ENCODE measurements at places on chromosomes 3 and 15. TPM values are rescaled to one million over a fixed set of nuclear protein-coding genes. Genes with fewer than 3 reads are reported as not detected.

- ATAC-seq = no peak
These were observed 172.8 kb downstream of the PLCH1 start for GRCh38 chr3:155572085-155572484.

DNA sequence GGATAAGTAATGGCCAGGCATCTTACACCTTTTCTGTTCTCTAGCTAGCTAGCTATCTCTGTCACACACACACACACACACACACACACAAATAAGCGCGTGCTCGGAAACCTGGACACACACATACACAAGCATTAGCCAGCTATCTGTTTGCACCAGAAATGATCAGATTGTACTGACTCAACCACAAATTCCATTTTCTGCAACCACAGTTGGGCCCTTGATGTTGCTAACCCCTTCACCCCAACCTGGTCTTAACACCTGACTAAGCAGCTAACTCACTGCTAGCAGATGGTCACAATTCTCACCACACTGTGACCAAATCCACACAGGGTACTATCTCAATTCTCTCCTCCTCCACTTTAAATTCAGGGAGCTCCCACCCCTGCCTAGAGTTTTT is 183.0 kb upstream of the THBS1 start:
- ATAC-seq = no peak

GRCh38 chr3:39779511-39780230 is 29.7 kb upstream of the MYRIP start:
- ATAC-seq = no peak

DNA sequence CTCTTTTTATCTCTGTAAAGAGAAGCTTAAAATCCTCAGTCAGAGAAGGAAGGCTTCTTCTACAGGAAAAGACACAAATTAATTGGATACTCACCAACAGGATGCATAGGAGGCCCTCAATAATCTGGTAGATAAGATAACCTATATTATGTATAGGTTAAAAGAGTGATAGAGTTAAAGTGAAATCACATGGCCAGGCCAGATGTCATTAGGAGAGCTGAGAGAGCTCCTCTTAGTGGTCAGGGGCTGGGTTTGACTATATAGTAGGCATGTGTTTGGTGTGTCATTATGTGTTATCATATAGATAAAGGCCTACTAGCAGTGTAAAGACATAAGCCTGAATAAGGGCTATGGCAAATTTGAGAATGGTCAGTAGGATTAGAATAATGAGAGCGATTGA is 479.3 kb downstream of the EPHA3 start:
- no peak for ATAC-seq

GUCA1C gene
- not detected for total RNA-seq

DNA sequence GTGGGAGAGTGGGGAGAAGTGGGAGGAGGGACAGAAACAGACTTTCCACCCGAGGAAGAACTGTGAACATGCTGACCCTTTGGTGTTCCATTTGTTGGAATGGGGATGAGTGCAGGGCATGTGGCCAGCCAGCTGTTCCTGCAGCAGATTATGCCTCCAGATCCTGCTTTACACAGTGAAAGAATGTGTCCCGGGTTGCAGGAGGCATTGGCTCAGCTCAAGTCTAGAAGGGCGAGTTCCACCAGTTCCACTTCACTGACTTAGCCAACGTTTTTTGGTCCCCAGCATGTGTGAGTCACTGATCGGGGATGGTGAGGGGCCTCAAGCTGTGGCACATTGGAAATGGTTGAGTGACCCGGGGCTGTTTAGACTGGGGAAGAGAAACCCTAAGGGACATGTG is 307.0 kb upstream of the ROPN1 start:
- ATAC-seq = no peak

GRCh38 chr15:35107122-35107521 is 22.0 kb upstream of the NANOGP8 start:
- no peak for ATAC-seq

- no peak for ATAC-seq
These were observed 595.4 kb downstream of the FOXP1 start for GRCh38 chr3:70988111-70988510.

- ATAC-seq = no peak
These were observed 59.5 kb downstream of the MINDY2 start for GRCh38 chr15:58830556-58830955.

DNA sequence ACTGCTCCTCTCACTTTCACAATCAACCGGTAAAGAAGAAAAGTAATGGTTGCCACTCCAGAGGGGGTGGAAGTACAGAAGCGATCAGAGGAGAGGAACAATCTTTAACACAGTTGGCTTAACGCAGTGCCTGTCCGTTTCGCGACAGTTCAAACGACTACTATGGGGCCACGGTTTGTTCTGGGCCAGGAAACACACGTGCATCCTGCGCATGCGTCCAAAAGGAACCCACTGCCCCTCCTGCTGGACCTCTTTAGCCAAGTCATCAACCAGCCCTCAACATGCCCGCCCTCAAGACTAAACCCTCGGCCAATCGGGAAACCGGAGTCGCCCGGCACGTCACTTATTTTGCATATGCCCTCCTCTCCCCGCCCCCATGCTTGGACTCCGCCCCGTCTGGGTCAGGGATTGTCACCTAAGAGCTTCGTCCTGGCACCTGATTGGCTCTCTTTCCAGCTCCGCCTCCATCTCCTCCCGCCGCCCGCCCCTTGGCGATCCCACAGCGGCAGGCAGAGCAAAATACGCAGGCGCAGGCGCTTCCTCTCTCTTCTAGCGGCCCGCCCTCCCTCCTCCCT is 345 bp upstream of the CDV3 start:
- peak; percentile 76 for ATAC-seq
